GM18507 (cell line): ENCODE measurements at places on chromosomes 2 and 18.

- no peak for DNase-seq
These were observed 36.6 kb downstream of the RPL31 start for GRCh38 chr2:101038455-101039255.

GRCh38 chr2:40127146-40127545 is 324.7 kb downstream of the SLC8A1 start:
- no peak for DNase-seq

DNA sequence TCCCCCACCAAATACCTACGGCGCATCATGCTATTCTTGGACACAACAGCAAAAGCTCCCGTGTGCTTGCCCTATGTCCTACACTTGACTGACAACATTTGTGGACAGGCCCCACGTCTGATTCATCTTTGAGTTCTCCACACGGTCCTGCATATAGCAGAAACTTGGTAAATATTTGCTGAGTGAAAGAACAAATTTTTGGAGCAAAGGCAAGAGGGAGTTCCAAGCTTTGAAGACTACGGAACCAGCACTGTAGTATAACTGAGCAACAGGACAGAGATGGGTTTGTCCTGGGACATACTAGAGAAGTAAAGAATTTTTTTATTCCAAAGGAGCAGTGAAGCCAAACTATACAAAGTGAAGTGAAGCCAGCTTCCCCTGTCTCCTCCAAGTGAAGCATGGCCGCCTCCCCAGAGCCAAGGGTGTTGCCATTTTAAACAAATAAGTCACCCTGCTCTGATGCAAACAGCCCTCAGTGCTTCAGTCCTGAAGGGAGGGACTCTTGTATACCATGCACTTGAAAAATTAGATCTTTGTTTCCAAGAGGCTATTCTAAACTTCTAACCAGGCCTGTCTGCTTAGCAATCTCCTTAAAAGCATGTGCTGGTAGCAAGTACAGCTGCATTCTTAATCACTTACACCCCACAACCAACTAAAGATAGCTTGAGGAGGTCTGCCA is 35.9 kb downstream of the SPRED2 start:
- no peak for DNase-seq

DNA sequence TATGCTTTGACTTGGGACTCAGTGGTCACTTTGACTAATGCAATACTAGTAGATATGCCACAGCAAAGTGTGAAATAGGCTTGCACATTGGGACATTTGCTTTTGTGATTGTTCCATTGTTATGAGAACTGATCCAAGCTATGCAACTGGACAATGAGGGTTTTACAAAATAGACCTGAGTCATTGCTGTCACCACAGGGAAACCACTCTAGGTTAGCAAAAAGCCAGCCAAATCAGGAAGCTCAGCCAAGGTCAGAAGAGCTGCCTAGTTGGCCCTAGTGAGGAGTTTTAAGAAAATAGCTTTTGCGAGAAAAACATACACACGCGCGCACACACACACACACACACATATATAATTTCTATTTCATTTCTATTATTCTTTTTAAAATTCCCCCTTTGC is 452.4 kb upstream of the CDH7 start:
- no peak for DNase-seq

GRCh38 chr2:218393750-218394290 is 5.8 kb upstream of the CTDSP1 start:
- DNase-seq: no peak

DNA sequence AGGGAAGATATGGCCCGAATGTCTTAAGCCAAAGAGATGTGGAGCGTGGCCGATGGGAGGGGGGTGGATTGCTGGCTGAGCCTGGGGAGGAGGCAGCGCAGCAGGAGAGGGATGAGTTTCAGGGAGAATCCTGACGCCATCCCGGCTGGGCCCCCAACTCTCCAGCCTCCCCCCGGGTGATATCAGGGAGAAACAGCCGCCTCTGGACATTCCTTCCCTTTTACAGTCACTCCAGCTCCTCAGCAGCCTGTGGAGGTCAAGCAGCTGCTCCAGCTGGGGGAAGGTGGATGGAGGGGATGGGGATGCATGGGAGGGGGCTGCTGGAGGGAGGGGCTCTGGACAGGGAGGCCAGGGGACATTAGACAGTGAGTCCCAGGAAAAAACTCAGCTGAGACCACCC is 9.5 kb upstream of the DES start:
- no peak for DNase-seq

DNA sequence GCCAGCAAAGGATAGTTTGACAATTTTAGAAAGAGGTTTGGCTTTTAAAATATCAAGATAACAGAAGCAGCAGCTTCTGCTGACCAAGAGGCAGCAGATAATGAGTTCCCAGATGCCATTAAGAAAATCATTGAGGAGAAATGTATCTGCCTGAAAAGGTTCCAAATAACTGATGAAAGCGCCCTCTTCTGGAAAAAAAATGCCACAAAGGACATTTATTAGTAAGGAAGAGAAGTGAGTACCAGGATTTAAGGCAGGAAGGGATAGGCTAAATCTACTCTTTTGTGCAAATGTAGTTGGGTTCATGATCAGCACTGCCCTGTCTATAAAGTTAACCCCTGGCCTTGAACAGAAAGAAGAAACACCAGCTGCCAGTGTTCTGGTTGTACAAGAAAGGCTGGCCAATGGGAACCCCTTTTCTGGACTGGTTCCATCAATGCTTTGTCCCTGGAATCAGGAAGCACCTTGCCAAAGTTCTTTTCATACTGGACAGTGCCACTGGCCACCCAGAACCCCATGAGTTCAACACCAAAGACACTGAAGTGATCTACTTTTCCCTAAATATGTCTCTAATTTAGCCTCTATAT is 40.6 kb downstream of the DHX57 start:
- DNase-seq: no peak

GRCh38 chr18:58662118-58662517 is 9.1 kb upstream of the MALT1 start:
- DNase-seq: no peak

DNA sequence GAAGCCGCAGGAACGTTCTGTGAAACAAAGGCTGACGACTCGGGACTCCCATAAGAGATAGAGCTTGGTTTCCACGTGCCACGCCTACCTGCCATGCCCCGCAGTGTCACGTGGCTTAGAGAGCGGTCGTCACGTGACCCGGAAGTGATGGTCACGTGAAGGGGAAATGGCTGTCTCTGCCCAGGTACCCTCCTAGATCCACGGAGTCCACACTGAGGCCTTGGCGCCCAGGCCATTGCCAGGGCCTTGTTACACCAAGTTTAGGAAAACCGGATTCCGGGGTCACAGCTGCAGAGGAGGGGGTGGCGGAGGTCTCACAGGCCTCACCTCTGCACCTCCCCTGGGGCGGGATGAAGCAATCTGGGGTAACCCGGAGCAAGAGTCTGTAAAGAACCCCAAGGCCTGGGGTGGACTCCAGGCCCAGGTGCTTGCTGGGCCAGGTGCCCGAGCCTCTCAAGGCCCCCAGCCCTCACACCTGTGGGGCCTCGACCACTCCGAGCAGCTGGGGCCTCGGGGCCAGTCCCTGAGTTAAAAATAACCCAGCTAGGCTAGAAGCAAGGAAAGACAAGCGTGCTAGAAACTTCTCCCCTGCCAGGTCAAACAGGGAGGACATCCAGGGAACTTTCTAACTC is 113.5 kb upstream of the ZNF236 start:
- DNase-seq: no peak

DNA sequence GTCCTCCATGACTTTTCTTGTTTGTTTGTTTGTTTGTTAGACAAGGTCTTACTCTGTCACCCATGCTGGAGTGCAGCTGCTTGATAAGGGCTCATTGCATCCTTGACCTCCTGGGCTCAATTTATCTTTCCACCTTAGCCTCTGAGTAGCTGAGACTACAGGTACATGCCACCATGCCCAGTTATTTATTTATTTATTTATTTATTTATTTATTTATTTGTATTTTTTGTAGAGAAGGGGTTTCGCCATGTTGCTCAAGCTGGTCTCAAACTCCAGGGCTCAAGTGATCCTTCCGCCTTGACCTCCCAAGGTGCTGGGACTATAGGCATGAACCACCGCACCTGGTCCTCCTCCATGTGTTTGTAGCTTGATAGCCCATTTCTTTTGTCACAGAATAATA is 37.9 kb downstream of the NBEAL1 start:
- DNase-seq: no peak

DNA sequence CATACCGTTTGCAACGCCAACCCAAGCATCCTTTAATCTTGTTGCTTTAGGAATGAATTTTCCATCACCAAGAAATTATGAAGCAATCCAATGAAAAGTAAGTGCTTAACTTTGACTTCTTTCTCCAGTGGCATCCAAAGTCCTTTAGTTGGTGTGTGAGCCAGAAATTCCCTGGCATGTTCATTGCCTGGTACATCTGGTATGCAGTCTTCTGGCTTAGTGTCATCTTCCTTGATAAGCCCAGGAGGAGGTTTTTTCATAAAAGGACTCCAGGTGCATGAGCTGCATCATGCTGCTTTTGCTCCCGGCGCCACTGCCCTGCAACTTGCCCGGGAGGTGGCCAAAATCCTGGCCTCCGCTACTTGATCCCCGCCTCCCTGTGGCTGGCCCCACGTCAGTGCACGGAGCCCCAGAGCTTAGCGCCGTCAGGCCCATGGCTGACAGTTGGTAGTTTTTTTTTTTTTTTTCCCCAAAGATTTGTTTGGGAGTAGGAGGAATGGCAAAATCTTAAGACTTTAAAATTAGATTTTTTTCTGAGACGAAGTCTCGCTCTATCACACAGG is 58.7 kb downstream of the PUM2 start:
- DNase-seq: no peak

- DNase-seq: no peak
These were observed 69.7 kb downstream of the MEP1B start for GRCh38 chr18:32259553-32259952.
